ENCODE measurements at places on chromosomes 16 and 17.
A peak's percentile ranks its signal among the peaks of the same experiment; 100 is the strongest.

DNA sequence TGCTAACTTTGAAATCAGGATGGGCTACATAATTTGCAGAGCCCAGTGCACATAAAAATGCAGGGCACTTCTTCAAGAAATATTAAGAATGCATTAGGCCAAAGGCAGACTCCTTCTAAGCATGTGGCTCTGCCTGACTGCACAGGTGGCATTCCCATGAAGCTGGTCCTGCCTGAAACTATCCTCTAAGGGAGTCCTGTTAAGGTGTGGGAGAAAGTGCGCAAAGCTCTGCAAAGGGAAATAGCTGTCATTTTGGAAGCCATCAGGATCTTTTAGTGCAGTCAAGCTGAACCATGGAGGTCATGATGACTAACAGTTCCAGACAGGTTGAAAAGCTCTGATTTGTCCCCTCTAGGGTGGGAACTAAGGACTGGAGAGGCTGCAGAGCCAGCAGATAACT lies 41.9 kb upstream of the CRHR1 start:
- no peak for DNase-seq

DNA sequence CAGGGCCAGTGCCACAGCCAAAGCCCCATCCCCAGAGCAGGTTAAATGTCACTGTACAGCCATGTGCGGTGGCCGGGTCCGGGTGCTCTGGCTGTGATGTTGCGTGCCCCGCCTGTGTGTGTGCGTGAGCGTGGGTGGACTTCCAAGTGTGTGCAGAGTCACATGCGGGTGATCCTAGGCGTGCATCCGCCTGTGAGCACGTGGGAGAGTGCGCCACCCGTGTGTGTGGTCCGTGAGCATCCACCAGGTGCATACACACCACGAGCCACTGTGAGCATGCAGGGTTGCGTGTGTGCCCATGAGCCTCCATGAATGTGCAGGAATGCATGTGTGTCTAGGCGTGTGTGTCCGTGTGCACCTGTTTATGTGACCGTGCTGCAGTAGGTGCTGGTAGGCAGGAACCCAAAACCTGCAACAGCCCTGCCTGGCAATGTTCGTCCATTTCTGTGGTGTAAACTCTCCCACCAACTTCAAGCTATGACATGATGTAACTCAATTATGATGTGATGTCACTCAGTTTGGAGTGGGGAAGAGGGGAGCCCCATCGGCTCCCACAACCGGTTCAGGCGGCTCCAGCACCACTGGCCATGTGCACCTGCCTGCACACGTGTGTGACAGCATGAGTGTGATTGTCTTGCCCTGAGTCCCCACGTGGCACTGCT lies 37.6 kb upstream of the ACSF3 start:
- DNase-seq: no peak

DNA sequence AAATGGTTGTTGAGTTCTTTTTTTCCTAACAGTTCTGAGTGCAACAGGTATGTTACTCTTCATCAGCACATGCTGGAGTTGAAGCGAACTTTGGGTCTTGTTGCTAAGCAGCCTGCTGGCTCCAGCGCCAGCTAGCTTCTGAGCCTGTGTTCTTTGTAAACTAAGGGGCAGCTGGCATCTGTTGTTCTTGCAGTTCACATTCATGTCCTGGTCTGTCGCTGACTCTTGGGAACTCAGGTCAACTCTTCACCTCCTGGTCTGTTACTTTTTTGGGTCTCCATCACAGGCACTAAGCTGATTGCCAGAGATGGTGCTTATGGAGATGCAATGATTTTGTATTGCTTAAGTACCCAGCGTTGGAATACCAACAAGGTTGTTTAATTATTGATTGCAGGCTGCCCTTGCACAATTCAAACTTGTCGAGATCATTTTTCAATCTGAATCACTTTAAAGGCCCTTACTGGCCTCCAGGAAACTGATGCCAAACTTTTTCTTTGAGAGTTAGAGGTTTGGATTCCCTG lies 40.9 kb downstream of the USP10 start:
- DNase-seq: no peak

DNA sequence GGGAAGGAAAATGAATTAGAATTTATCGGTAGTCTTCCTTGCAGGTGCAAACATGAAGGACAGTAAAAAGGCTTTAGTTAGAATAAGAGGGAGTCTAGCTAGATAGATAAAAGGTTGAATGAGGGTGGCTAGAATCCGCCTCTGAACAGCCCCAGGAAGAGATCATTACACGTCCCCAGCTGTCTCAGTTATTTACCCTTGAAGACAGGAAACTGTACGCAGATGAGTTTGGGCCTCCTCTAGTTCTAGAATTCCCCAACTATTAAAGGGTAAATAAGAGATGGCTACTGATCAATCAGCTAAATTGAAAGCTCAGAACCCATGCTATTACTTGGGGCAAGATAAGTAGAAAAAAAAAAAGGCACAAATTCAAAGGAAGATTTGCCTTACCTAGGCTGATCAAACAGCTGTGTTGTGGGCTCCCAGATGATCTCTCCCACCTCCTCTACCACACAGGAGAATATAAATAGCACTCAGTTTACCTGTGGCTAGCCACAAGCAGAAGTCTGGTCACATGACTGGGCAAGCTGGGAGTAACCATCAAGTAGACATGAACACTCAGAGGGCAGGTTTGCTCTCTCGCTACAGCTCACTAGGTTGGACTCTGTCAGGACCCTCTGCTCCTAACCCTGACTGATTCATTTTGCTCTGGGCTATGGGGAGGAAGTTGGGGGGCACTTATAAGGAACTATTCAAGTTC lies 17.0 kb downstream of the FAM117A start:
- no peak for DNase-seq

GRCh38 chr17:74949455-74950115 lies 13.9 kb downstream of the OTOP3 start:
- DNase-seq: no peak

GRCh38 chr17:50482110-50482509 lies 3.5 kb downstream of the RSAD1 start:
- DNase-seq: no peak

- peak; percentile 88 for DNase-seq
Measured at GRCh38 chr16:19886073-19886941, 1.7 kb upstream of the GPRC5B start.

GRCh38 chr16:57745768-57746167 lies 10.2 kb downstream of the KATNB1 start:
- DNase-seq: peak; percentile 32

GRCh38 chr17:52026075-52026474 lies 132.4 kb downstream of the CA10 start:
- no peak for DNase-seq

DNA sequence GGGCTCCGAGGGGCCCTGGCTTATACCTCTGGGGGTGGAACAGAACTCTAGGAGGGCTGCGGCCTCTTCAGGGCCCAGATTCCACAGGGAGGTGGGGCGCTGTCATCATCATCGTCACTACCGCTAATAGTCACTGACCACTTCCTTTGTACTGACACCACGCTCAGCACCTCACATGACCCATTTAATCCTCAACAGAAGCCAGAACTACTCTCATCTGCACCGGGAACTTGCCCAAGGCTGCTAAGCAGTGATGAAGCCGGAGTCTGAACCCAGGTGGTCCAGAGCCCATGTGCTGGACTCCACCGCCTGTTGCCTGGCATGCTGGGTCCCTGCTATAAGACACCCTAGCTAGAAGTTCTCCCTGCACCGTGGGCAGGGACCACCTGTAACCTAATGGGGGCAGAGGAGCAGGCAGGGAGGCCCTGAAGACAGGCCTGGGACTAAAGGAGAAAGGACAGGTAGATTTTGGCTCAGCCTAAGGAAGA lies 12.0 kb downstream of the UNC13D start:
- no peak for DNase-seq

DNA sequence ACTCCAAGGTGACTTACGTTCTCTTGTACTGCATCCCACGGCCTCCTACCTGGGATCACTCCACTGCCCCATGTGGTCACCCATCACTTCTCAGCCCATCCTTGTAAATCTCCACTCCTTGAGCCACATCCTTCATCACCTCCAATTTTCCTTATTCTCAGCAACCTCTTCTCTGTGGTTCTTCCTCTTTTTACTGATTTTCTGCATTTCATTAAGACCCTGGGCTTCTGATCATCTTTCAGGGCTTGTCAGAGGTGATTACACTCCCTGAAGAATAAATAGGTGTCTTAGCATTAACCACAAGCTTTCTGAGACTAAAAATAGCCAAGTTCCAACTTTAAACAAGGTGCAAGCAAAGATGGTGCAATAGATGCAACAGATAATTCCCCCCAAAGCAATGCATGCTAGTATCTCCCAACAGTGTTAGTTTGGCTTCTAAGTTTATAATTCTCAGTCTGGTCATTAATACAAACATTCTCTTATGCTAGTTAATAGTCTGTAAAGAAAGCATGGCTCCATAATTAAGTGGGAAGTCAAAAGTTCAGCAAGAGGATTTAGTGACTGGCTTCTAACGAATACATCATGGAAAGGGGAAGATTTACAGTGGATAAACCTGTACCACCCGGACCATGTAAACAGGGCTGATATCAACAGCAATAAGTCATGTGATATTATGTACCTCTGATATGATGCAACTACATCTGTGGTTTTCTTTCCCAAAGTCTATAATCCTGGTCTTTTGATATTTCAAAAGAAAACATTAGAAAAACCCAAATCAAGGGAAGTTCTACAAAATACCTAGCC lies 47.4 kb upstream of the FOXJ1 start:
- DNase-seq: no peak

GRCh38 chr17:1880851-1881630 lies 51.2 kb downstream of the RPA1 start:
- DNase-seq: no peak

DNA sequence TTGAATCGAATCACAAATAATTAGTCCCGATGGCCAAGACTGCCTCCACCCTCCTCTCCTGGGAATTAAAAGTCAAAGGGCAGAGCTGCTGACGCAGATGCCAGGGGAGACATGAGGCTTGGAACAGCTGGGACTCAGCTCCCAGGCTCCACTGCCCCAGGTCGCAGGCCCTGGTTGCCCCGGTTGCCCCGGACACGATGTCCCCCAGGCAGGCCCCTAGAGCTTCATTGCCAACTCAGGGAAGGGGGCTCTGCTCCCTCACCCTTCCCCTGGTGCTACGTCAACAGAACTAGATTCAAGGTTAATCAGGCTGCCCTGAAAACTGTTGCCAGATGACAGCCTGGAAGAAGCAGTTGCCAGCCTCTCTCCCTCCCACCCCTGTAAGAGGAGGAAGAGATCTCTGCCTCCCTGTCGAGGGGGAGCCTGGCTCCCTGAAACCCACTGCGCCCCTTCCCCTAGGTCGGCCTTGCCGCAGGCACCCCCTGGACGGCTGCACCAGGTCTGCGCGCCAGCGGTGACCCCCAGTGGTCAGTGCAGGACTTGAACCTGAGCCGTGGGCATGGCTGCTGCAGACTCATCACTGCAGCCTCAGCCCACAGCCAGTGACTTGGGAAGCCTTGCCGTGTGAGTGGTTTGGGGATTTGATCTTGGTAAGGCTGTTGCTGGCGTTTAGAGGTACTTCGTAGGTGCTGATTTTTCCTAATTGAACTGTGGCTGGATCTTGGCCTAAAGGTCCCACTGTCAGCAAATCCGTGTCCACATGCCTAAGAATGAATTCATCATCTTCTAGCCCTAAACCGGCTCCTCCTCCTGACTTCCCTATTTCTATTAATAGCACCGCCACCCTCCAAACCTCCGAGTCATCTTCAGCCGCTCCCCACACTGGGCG lies 84.1 kb upstream of the TOB1 start:
- peak; percentile 48 for DNase-seq

DNA sequence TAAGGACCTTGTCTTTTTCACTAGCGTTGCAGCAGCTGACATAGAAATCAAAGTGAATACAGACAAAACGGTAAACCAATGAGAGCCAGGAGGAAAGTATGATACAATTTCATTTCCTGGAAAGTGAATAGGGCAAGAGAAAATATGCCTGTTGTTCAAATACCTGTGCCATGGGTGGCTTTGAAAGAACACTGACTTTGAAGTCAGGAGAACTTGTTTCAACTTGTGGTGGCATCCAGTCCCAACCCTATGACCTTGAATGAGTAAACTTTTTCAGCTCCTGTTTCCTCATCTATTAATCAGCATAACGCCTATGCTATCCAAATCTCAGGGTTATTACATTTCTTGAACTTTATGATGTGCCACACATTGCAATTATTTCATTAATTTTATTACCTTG lies 173.7 kb upstream of the HS3ST3A1 start:
- no peak for DNase-seq

- no peak for DNase-seq
Measured at GRCh38 chr17:3528880-3529511, 28.6 kb downstream of the TRPV3 start.

DNA sequence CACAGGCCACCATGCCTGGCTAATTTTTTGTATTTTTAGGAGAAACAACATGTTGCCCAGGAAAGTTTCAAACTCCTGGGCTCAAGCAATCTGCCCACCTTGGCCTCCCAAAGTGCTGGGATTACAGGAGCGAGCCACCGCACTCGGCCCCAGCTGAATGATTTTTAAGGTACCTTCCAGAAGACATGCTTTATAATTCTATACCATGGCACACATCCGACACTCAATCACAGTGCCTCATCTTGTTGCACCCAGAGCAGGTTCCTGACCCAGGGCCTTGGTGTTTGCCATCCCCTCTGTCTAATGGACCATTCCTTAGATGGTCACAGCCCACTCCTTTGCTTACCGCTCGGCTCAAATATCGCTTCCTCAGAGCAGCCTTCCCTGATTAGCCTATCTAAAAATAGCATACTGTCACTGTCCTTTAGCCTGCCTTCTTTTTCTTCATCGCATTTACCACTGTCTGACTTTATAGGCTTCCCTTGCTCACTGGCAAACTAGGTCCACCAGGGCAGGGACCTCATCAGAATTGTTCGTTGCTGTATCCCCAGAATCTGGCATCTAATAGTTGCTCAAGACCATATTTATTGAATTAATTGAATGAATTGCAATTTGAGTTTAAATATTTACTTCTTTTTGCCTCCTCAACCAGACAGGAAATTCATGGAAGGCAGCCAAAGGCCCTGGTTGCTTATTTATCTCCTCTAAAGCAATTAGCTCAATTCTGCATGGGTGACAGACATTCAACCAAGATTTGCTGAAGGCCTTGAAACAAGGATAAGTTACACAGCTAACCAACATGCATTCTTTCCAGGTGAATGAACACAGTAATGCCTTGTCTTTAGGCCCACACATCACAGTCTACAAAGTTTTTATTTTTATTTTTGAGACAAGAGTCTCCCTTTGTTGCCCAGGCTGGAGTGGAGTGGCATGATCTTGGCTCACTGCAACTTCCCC lies 6.3 kb upstream of the TENT4B start:
- DNase-seq: no peak

- no peak for DNase-seq
Measured at GRCh38 chr17:75850928-75851692, 4.0 kb downstream of the WBP2 start.

- no peak for DNase-seq
Measured at GRCh38 chr17:77601054-77601979, 357.2 kb upstream of the TNRC6C start.

GRCh38 chr17:59607817-59608403 lies 11.8 kb upstream of the CLTC start:
- no peak for DNase-seq

DNA sequence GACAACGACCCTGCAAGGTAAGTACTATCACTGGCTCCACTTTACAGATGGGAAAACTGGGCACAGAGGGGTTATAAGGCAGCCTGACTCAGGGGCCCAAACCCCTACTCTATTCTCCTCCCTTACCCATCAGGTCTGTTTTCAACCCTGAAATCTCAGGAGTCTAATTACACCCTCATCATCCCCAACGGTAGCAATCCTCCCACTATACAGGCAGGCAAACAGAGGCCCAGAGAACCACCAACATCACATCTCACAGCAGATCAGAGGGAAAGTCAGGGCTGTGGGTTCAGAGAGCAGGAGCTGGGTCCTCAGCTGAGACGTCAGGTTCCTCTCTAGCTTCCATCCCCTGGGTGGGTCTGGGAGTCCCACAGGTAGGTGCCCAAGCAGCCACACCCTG lies 16.5 kb downstream of the JUP start:
- DNase-seq: no peak
